ENCODE measurements at places on chromosomes 13 and 19.

- DNase-seq, result no peak
Measured at GRCh38 chr19:39405261-39405957, 1.2 kb upstream of the ZFP36 start.

GRCh38 chr13:29994911-29995595 lies 144.6 kb upstream of the UBL3 start:
- no peak for DNase-seq

GRCh38 chr13:65914716-65915115 lies 1315.4 kb downstream of the PCDH9 start:
- no peak for DNase-seq

GRCh38 chr19:35908973-35909683 lies 1.0 kb upstream of the TYROBP start:
- peak; percentile 57 for DNase-seq

DNA sequence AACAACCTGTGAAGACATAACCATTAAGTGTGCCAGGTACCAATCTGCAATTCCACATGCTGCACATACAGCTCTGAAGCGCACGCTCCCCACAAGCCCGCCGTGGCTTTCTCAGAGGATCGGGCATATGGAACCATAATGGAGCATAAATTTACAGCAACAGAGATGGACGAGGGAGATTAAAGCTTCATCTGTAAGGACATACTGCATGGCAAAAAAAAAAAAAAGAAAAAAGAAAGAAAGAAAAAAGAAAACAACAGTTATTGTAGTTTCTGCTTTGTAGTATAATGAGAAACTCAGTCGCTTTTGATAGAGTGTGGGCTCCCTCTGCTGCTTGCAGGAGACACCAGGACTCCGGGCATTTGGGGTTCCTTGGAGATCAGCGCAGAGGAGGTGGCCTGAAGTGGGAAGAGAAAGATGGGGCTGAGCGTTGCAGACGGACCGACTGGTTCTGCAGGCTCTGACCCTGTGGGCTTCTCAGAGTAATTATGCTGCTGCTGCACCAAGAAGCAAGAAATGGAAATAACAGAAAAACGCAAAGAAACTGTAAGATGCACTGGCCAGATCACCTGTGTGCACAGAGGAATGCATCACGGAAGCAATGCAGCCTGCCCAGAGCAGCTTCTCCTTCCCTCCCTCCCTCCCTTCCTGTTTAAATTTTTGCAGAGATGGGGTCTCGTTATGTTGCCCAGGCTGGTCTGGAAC lies 10.8 kb upstream of the PDCD5 start:
- peak; percentile 34 for DNase-seq

- no peak for DNase-seq
Measured at GRCh38 chr19:32067685-32068084, 277.7 kb upstream of the ZNF507 start.

DNA sequence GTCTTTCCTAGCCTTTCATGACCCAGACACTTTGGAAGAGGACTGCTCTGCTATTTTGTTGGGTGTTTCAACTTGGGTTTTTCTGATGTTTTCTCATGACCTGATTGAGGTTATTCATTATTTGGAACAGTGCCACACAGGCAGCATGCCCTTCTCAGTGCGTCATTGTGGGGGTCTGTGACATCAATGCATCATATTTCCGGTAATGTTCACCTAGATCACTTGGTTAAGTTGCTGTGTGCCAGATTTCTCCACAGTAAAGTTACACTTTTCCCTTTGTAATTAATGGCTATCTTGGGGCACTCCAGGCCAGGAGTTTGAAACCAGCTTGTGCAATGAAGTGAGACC lies 124.4 kb downstream of the SIPA1L3 start:
- no peak for DNase-seq

GRCh38 chr19:872266-872951 lies 12.9 kb downstream of the CFD start:
- no peak for DNase-seq

GRCh38 chr13:38624822-38625221 lies 62.1 kb upstream of the FREM2 start:
- no peak for DNase-seq

DNA sequence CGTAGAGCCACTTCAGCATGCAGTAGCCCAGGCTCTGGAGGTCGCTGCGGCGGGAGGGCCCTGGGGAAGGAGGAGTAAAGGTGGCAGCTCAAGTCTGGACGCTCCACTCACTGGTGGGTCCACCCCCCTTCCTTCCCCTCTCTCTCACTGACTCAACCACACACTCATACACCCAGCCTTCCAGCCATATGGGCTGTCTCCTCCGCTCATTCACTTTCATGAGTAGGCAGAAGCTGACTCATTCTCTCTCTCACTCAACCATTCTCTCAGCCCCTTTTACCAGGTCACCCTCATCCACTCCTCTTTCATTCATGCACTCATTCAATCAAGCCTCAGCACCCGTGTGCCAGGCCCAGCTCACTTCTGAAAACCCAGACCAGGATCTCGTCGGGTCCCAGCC lies 27.5 kb upstream of the SIGLEC11 start:
- no peak for DNase-seq

- DNase-seq, result peak; percentile 44
Measured at GRCh38 chr19:342801-343421, 1.7 kb downstream of the MIER2 start.

GRCh38 chr13:44932171-44932849 lies 57.0 kb downstream of the NUFIP1 start:
- no peak for DNase-seq

GRCh38 chr13:54034047-54034446 lies 1005.4 kb downstream of the OLFM4 start:
- no peak for DNase-seq

DNA sequence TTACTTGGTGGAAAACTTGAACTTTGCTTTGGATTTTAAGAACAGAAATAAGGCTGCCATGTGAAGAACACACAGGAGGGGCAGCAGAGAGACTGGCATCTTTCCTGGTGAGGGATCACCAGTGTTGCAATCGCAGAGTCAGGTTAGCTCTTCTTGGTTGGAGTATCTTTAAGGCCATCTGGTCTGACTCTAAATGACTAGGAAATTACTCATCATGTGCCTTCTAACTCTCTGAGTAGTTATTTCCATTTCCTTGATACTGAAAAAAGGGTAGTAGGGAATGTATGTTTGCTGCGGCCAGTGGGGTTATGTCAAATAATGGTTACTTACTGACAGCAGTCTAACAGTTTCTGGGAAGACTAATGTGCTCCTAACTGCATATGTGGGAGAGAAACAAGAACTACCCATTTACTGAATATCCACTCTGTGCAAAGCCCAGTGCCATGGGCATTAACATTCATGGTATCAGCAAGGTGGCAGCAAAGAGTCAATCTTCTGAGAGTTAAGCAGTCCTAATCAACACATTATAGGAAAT lies 122.1 kb downstream of the COG6 start:
- no peak for DNase-seq

DNA sequence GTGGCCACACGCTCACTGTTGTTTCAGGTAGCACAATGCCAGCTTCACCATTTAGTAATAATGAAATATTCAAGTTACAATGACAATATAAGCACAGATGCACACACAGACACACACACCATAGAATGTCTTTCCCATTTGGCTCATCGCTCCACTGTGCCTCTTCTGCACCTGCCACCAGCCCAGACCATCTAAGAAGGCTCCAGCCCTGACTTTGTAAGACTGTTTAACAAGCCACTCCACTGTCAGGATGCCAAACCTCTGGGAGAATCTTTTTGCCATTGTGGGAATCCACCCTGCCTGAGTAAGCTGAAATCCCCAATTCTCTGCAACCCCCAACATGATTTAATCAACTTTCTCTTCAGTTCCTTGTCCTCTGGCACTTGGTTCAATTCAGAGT lies 60.6 kb downstream of the LHFPL6 start:
- no peak for DNase-seq

DNA sequence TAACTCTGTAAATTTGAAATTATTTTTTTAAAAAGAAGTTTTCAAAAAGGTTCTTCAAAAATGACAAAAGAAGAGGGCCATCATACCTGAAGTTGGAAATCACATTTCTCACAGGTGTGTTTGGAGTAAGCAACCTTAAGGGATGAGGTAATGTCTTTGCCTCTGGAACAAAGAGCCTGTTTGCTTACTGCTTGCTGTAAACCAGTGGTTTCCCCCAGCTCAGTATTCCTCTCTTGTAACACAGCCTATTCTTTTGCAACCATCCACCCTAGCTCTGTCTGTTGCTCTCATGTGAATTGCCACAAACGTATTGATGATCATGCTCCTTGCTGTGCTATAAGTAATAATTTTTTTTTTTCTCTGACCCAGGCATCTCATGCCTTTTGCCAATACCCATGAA lies 38.1 kb downstream of the UCHL3 start:
- DNase-seq, result no peak

GRCh38 chr13:36088463-36088862 lies 42.7 kb downstream of the DCLK1 start:
- no peak for DNase-seq

DNA sequence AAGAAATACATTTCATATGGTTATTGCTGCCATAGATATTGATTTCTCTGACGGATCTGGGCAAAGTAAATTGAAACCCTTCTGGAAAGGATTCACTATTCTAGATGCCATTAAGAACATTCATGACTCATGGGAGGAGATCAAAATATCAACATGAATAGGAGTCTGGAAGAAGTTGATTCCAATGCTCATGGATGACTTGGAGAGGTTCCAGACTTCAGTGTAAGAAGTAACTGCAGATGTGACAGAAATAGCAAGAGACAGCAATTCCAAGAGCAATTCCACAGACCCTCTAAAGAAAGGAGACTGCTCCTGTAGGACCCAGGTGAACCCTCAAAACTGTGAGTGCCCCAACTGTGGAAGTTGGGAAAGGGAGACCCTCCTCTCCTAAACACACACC lies 30.9 kb upstream of the KCTD12 start:
- no peak for DNase-seq

DNA sequence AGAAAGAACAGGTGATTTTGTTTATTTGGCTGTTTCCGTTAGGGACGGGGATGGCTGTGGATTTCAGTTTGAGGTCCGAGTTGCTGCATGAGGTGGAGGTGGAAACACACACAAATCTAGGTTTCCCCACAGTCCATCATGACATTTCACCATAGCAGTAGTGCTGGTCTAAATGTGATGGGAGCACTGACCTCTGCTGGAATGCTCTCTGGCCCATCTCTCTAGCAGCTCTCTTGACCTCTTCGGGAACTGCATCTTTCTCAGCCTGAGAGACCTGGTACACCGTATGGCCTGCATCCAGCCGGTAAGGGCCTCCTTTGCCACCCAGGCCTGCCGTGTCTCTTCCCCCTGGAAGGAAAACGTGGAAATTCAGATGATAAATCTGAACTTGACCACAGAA lies 154.0 kb downstream of the RGCC start:
- DNase-seq, result no peak

DNA sequence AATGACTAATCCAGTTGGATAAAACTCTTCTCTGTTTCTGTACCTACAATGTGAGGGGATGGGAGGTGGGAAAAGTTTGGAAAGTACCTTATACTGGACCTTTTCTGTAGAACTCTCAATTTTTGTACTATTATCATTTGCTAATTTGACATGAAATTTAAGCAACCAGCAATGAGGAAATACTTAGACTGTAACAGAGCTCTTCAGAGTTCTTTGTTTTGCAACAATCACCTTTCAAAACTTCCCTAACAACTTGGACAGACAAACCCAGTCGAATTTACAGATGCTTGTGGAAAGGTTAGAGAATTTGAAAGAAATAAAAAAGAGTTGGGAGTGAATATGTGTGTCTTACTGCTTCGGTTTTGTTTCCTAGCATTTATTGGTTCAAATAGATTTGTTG lies 16.8 kb downstream of the KBTBD7 start:
- DNase-seq, result no peak

- DNase-seq, result no peak
Measured at GRCh38 chr13:83220241-83220640, 662.0 kb downstream of the SLITRK1 start.

DNA sequence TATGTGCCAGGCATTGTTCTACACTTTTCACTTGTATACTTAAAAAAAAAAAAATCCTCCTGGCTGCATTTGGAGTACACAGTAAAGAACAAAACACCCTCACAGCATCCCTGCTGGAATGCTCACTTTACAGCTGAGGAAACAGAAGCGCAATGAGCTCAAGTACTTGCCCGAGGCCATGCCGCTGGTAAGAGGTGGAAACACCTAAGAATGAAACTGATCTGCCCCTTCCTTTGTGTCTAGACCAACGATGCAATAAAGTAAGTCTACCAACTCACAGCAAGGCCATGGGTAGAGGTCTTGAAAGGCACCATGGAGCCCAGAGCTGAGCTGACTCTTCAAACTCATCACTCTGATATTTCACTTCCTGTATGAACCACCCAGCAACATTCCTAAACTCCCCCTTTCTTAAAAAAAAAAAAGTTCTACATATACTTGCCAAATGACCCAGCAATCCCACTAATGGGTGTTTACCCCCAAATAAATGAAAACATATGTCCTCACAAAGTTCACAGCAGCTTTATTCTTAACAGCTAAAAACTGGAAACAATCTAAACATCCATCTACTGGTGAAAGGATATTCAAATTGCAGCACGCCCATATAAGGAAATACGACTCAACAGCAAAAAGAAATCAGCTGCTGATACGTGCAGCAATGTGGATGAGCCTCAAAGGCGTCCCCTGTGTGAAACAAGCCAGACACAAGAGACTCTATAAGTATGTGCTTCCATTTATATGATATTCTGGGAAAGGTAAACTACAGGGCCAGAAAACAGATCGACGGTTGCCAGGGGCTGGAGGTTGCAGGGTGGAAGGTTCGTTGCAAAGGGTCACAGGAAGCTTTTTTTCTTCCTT lies 236.6 kb upstream of the MAB21L1 start:
- peak; percentile 71 for DNase-seq

- no peak for DNase-seq
Measured at GRCh38 chr19:7691497-7691896, 10.4 kb downstream of the FCER2 start.

GRCh38 chr13:107035186-107035585 lies 467.2 kb upstream of the ARGLU1 start:
- no peak for DNase-seq

- no peak for DNase-seq
Measured at GRCh38 chr13:95902741-95903140, 150.5 kb downstream of the UGGT2 start.

DNA sequence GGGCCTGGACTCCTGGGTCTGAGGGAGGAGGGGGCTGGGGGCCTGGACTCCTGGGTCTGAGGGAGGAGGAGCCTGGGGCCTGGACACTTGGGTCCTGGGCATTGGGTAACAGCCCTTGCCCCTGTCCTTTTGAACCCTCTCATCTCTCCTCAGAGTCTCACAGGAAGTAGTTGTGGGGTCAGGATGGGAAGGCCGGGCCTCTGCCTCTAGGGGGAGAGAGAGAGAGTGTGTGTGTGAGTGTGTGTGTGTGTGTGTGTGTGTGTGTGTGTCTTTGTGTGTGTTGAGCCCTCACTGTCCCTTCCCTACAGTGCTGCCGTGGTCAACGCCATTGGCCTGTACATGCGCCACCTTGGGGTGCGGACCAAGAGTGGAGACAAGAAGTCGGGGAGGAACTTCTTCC lies 10.9 kb downstream of the ARHGEF1 start:
- DNase-seq, result no peak

DNA sequence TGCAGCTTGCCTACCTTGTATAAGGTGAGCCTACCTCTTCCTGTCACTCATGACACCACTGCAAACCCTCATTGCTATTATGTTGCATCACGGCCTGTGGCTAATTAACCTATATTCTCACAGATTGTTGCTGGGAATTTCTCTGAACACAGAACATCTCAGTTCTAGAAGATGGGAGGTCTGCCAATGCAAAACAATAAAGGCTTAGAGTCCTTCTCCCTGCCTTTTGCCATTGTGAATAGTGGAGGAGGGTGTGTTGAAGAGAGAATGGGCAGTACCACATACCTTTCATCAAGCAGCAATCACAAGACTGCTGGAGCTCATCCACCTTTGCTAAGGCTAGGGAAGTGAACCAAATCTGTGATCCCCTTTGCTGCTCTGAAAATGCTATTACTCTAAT lies 34.4 kb downstream of the WDFY2 start:
- no peak for DNase-seq

GRCh38 chr19:17235300-17235970 lies 9.4 kb downstream of the OCEL1 start:
- DNase-seq, result peak; percentile 88

Measured in hindlimb muscle (tissue), 1 donor.